ENCODE measurements at places on chromosomes 13 and 19.
A peak's percentile ranks its signal among the peaks of the same experiment; 100 is the strongest.

- no peak for DNase-seq
These were observed 139.5 kb downstream of the TEX29 start for GRCh38 chr13:111459803-111460547.

GRCh38 chr13:80072231-80072630, 268.7 kb downstream of the SPRY2 start:
- DNase-seq, result no peak

GRCh38 chr13:45132369-45133064, 12.2 kb downstream of the GTF2F2 start:
- DNase-seq, result no peak

DNA sequence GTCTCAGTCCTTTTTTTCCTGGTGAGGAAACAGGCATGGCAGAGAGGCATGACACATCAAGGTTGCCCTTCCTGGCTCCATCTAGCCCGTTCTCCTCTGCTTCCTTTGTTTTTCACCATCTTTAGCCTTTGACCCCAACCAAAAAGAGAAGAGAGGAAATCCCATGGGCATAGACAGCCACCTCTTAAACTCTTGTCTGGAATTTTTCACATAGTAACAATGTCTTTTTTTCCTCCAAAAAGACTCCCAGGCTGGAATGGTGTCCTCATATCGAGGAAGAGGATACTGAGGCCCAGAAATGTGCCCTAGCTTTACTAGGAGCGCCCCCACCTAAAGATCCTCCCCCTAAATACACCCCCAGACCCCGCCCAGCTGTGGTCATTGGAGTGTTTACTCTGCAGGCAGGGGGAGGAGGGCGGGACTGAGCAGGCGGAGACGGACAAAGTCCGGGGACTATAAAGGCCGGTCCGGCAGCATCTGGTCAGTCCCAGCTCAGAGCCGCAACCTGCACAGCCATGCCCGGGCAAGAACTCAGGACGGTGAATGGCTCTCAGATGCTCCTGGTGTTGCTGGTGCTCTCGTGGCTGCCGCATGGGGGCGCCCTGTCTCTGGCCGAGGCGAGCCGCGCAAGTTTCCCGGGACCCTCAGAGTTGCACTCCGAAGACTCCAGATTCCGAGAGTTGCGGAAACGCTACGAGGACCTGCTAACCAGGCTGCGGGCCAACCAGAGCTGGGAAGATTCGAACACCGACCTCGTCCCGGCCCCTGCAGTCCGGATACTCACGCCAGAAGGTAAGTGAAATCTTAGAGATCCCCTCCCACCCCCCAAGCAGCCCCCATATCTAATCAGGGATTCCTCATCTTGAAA, at the start of gene GDF15:
TSS of gene GDF15 (plus strand) at position 484 of the 868 bp plus-strand sequence. CDS start at position 516, 32 bp downstream.
- DNase-seq, result peak; percentile 63

DNA sequence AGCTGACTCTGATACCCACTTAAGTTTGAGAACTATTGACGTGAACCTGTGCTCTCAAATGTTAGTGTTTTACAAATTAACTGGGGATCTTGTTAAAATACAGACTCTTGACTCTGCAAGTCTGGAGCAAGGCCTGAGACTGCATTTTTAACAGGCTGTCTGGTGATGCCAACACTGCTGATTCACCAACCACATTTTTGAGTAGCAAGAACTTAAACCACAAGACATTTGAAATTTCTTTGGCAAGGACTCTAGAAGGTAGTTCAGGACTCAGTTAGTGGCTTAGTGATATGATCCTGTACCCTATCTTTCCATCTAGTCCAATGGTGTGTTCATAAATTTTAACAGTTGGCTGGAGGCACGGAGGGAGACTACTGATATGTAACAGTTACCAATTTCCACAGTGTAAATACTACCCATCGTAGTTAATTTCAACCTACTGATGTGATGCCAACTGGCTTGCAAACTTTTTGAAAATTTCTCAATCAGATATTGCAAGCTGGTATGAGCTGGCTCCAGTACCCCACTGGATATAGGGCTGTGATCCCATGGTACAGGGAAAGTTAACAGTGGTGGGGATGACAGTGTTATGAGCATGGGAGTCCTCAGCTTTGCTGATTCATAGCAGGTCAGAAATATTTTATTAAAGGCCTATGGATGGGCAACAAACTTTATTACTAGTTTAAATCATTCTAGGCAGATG, 255.1 kb downstream of the TBC1D4 start:
- peak; percentile 55 for DNase-seq

DNA sequence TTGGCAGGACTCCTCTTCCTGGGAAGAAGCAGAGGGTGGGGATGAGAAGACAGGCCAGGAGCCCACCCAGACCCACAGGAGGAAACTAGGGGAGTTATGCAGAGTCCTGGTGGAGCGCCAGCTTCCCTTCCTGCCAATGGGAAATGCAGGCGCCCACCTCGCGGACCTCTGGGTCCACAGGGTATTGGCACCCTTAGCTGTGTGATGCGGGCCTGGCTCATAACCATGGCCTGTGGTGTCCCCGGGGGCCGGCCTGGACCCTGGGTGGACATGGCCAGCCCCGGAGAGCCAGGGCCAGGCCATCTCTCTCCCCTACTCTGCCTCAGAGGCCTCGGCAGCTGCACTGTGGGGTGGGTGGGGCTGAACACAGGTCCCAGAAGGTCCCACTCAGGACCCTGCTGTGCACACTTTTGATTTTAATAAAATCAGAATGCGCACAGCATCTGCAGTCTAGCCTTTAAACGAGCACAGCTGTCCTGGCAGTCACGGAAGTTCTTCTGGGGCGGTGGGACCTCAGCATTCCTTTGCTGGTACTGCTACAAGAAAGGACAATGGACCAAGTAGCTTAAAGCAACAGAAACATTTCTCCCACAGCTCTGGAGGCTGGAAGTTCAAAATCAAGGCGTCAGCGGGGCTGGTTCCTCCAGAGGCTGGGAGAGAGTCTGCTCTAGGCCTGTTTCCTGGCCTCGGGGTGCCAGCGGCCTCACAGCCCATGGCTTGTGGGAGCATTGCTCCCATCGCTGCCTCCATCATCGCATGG, 1.8 kb downstream of the F10 start:
- DNase-seq, result no peak

- peak; percentile 98 for DNase-seq
These were observed at the start of gene RAB4B for GRCh38 chr19:40777937-40778705. RAB4B (plus strand) TSS chr19:40778247; CDS start chr19:40778376, 129 bp downstream.

DNA sequence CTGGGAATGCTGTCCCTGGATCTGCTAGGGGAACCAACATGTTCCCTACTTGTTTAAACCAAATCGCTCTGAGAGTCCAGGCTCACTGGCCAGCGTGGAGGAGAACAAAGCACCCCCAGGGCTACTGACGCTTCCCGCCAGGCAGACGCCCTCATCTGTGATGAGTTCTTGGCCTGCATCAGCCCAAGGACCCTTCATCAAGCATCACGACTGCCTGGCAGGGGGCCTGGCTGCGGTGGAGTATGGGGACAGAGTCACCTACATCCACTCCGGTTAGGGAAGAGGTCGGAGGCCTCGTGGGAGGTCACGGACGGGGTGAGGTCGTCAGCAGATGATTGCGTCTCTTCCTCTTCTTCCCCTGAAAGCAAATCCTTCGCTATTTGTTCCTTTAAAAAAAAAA, 17.7 kb downstream of the MIER2 start:
- no peak for DNase-seq

GRCh38 chr13:39494006-39494405, 109.0 kb downstream of the LHFPL6 start:
- no peak for DNase-seq

DNA sequence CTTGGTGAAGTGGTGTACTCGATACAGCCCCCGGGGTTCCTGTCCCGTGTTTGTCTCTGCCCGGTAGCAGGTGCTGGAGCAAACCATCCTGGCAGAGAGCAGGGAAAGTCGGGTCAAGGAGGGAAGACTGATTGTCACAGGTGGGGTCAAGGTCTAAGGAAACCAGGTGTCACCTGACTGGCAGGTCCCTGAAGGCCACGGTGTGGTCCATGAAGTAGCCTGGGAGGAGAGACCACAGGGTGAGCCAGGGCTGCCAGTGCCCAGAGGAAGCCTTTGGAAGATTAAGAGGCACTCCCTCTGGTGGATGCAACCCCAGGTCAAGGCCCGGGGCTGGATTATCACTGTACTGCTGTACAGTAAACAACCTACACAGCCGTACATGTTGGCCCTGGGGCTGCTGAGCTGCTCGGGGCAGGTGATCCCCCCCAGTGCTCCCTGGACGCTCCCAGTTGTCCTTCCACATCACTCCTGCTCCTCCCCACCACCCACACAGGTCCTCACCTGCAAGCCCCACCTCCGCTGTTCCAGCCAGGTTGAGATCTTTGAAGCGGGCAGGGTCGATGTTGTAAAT, 6.0 kb upstream of the CCER2 start:
- DNase-seq, result no peak

GRCh38 chr13:23799945-23800344, 89.3 kb downstream of the MIPEP start:
- no peak for DNase-seq

DNA sequence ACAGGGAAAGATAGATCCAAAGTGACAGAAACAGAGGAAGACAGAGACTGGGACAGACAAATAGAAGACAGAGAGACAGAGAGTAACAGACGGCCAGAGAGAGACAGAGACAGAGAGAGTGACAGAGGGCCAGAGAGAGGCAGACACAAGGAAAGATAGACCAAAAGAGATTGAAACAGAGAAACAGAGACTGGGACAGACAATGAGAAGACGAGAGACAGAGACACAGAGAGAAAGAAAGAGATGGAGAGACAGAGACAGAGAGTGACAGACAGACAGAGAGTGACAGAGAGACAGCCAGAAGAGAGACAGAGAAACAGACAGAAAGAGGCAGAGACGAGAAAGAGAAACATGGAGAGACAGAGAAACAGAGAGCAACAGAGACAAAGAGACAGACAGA, 127.3 kb downstream of the UQCRFS1 start:
- DNase-seq, result no peak

- DNase-seq, result no peak
These were observed 246.7 kb downstream of the RFC3 start for GRCh38 chr13:34064456-34065205.

DNA sequence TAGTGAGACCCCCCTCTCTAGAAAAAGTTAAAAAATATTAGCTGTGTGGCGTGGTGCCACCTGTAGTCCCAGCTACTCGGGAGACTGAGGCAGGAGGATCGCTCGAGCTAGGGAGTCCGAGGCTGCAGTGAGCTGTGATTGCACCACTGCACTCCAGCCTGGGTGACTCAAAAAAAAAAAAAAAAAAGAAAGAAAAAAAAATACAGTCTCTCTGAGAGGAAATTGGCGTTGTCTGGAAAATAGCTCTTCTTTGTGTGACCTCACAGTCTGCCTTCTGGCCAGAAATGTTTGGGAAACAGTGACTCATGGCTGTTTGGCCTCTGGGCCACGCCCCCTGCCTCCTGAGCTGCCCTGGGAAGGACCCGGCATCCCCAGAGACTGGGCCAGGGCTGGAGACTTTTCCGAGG, 10.7 kb downstream of the MARCHF2 start:
- peak; percentile 84 for DNase-seq

DNA sequence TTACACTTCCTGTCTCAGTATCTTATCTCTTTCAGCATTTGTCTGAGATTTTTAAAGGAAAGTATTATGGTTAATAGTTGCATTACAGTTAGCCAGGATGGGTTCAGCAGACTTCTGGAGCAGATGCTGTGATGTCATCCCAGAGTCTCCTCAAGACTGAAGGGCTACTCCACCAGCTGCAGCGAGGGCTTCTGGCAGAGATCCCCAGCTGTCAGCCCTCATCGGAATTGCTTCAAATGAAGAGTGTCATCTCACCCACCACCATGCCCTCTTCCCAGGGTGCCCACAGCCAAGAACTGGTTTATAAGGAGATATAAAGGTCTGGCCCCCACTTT, 84.4 kb downstream of the FAM216B start:
- no peak for DNase-seq

DNA sequence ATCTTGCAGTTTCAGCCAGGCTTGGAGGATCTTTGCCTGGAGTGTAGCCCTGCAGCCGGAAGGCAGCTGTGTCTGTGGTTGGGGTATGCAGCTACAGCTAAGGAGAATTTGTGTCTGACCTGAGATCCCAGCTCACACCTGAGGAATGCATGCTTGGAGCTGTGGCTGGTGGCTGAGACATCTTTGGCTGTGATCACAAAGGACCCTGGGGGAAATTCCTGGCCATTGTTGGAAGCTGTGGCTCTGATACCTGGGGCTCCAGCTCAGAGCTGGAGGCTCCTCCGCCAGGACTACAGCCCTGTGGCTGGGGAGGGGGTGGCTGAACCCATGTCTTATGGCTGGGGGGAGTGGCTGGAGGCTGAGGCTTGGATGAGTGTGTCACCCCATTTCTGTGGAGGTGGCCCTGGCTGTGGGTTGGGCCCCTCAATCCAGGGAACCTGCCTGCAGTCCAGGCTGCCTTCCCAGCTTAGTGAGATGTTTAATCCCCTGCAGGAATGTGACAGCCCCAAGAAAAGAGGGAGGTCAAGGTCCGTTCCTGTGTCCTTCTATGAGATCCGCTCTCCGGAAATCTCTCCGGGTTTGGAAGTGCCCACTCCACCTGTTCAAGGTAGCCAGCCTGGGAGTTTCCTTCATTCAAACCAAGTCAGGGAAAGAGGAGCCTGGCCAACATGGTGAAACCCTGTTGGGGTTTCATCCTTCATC, 27.6 kb downstream of the ARHGEF18 start:
- DNase-seq, result no peak

GRCh38 chr19:51012661-51013190, 6.8 kb downstream of the KLK10 start:
- no peak for DNase-seq

DNA sequence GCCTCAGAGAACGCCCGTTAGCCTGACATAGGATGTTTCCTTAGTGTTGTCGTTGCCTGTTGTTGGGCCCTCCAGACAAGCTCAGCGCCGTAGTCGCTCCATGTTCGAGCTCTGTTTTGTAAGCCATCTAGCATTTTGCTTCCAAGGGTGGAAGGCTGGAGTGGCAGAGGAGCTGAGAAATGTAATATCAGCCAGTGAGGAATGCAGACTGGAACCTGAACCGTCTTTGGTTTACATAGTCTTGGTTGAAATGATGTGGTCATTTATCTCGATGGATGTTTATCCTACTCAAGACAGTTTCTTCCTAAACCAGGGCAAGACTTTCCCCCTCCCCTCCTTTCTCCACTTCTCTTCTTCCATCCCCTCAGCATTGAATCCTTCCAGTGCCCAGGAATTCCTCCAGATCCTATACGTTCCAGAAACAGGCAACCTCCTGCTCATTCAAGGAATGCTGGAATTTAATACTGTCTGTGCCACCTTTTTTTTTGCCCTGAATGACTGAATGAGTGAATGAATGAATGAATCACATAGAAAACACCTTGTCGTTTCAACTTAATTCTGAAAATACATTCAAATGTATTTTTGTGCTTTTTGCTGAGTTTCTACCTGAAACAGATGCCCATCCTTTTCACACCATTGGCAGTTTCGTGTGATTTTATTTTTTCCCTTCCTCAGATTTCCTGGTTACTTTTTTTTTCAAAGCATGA, 109.5 kb upstream of the MBNL2 start:
- no peak for DNase-seq

- DNase-seq, result peak; percentile 16
These were observed 485.3 kb downstream of the SLITRK6 start for GRCh38 chr13:85313761-85314503.

- DNase-seq, result no peak
These were observed 1.4 kb upstream of the LYPD3 start for GRCh38 chr19:43466793-43467192.
